ENCODE measurements at places on chromosomes 2 and 18. TPM values are rescaled to one million over a fixed set of nuclear protein-coding genes. Genes with fewer than 3 reads are reported as not detected.

Gene RUFY4
- total RNA-seq: not detected

Gene ANKRD30B
- total RNA-seq: not detected

Gene HOXD12
- total RNA-seq: not detected

Gene SLC11A1
- 0.26 TPM for total RNA-seq

Gene CAVIN2
- 128 TPM for total RNA-seq

Gene TMEM163
- 1.2 TPM for total RNA-seq

Gene PLGLB1
- total RNA-seq: not detected

- H3K4me3 ChIP-seq: peak overlapping the region; percentile 75
- peak overlapping the region; percentile 94 for H3K27ac ChIP-seq
These were observed 1.8 kb upstream of the AGBL5 start for GRCh38 chr2:27049422-27050280.

DNA sequence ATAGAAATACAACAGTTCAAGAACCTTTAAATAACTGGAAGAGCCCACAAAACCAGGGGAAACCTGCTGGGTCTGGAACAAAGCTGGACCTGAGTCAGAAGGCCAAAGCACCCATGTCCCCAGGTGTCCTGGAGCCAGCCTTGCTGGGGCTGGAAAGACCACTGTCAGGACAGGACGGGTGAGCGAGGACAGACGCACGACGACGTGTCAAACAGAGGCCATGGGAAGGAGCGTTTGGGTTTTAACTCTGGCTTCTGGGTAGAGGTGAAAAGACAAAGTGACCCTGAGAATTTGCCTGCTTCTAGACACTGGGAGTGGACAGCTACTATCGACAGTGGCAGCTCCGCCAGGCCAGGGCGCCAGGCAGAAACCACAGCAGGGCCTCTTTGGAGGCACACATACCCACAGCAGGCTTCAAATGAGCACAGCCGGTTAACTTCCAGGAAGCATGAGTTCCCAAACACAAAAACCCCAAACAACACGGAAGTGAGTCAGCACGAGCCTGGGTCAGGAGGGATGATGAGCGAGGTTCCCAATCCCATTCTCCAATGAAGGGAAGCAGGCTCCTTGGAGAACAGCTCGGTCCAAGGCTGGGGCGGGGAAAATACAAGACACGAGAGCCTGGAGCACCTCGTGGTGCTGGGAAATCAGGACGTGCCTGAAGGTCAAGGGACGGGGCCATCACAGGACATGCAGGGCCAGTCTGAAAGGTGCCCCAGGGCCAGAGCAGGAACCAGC lies 208.0 kb downstream of the TWIST2 start:
- no peak for DNase-seq
- H3K27ac ChIP-seq: no peak overlapping the region
- H3K4me1 ChIP-seq: no peaks in the 10 kb centered on the region
- no peaks in the 10 kb centered on the region for H3K36me3 ChIP-seq
- no peak overlapping the region for H3K4me3 ChIP-seq

- H3K36me3 ChIP-seq: no peaks in the 10 kb centered on the region
- peaks cover 4% of the 10 kb centered on the region for H3K4me1 ChIP-seq
- no peak for DNase-seq
- no peak overlapping the region for H3K4me3 ChIP-seq
These were observed 44.0 kb downstream of the TET3 start for GRCh38 chr2:74028741-74029140.

DNA sequence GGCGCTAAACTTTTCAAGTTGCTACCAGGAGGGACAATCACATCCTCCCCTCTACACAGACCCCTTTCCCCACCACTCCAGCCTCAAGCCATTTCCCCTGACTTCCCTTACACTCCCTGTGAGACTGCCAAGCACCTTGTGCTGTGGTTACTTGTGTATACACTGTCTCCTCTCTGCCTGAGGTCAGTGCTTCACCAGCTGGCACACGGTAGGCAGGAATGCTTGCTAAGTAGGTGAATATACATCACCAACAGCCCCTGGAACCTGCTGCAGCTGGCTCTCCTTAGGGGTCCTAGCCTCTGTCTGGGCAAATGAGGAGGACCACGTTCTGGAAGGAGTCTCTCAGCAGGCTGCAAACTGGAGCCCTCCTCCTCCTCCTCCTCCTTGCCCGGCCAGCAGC lies 38.3 kb upstream of the ACAA2 start:
- no peak overlapping the region for H3K27ac ChIP-seq
- no peak overlapping the region for H3K4me3 ChIP-seq
- no peaks in the 10 kb centered on the region for H3K36me3 ChIP-seq

DNA sequence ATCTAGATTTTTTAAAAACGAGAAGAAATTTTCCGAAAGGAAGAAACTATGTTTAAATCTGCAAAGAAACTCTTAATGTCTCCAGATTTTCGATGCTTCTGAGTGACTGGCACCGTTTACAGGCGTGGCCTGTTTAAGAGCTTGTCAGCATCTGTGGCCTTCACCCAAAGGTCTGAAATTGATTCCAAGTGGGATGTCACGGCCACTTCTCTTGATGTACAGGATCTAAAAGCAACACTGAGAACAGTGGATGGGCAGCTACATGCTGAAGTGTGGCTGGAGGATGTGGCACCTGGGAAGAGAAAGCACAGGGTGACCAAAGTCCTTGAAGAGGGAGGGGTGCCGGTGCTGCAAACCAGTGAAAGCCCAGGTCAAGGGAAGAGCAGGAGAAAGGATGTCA lies 28.0 kb downstream of the EMILIN2 start:
- H3K36me3 ChIP-seq: no peaks in the 10 kb centered on the region
- H3K4me1 ChIP-seq: no peaks in the 10 kb centered on the region
- no peaks in the 10 kb centered on the region for H3K27me3 ChIP-seq
- no peak overlapping the region for H3K4me3 ChIP-seq
- DNase-seq: peak; percentile 20
- H3K27ac ChIP-seq: peak overlapping the region; percentile 90

DNA sequence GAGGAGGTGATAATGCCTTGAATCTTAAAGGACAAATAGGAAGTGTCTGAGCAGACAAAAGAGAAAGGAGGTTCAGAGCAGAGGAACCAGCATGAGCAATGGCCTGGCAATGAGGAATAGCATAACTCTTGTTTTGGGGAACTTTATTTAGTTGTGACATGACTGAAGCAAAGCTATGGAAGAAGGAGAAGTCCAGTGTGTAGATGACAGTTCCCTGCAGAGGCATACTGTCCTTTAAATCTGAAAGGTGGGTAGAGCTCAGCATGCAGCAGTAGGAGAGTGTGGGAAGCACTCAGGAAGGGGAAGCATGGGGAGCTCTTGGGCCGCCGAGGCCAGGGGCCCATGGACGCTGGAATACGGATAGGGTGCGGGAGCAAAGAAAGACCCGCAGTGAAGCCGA lies 173.8 kb downstream of the SEPTIN10 start:
- H3K27me3 ChIP-seq: no peaks in the 10 kb centered on the region
- H3K4me3 ChIP-seq: no peak overlapping the region
- H3K27ac ChIP-seq: no peak overlapping the region
- DNase-seq: no peak
- no peaks in the 10 kb centered on the region for H3K36me3 ChIP-seq

DNA sequence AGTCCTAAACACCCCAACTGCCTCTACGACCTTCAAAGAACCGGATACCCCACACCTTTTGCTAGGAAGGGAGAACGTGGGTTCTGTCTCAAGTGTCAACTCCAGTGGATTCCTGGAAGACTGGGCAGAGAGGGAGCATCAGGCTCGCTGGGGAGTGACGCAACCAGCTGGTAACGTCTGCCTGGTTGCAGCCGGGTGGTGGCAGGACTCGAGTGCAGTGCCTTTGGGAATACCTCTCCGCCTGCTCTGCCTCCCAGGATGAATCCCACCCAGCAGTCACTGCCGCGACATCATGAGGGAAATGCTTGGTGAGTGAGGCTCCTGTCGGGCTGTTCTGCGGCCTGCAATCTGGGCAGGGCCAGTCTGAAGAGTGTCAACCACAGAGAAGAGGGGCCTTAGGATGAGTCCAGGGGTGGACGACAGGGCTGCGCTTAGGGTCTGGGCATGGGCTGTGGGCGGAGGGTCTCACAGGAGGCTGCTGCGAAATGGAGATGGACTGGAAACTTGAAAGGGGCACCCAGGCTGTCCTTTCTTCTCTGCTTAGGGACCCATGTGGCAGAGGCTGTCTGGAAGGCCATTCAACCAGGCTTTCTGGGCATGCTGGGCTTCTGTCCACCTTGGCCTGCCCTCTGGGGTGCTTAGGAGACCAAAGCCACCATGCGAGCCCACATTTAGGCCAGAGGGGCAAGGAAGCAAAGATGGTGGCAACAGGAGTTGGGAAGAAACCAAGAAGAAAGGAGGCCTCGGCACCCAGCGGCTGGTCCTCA lies 12.9 kb downstream of the GPR17 start:
- no peak overlapping the region for H3K4me3 ChIP-seq
- no peak for DNase-seq
- no peaks in the 10 kb centered on the region for H3K27me3 ChIP-seq
- H3K36me3 ChIP-seq: no peaks in the 10 kb centered on the region
- H3K27ac ChIP-seq: peak overlapping the region; percentile 73
- peaks cover 41% of the 10 kb centered on the region for H3K4me1 ChIP-seq

DNA sequence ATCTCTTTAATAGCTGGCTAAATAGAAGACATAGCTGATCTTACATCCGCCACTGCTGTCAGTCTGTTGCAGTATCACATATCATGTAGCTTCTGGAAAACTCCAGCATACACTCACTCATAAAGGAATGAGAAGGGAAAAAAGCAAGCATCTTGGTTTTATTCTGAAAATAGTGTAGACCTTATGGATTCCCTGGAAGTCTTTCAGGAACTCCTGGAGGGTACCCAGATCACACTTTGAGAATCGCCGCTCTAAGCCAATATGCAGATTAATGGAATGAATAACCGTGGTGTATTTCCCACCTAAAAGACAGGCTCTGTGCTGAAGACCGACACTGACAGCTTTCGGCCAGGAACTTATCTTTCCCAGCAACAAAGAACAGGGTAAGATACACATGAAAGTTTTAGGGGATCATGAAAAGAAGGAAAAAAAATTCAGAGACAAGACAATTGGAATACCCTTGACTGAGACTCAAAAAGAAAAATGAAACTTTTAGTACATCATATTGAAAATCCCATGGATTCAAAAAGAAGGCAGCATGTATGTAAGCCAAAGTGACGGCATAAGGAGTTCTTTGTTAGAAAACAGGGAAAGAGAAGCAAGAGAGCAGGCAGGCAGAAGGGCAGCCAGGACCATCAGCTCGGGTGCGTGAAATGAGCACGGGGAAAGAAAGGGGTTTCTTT lies 56.4 kb upstream of the SEC11C start:
- H3K4me1 ChIP-seq: no peaks in the 10 kb centered on the region
- H3K27ac ChIP-seq: no peak overlapping the region
- DNase-seq: no peak

GRCh38 chr2:111055735-111056134 lies 65.0 kb upstream of the BCL2L11 start:
- no peak overlapping the region for H3K27ac ChIP-seq
- H3K4me3 ChIP-seq: no peak overlapping the region
- H3K36me3 ChIP-seq: no peaks in the 10 kb centered on the region
- no peaks in the 10 kb centered on the region for H3K27me3 ChIP-seq
- no peak for DNase-seq

DNA sequence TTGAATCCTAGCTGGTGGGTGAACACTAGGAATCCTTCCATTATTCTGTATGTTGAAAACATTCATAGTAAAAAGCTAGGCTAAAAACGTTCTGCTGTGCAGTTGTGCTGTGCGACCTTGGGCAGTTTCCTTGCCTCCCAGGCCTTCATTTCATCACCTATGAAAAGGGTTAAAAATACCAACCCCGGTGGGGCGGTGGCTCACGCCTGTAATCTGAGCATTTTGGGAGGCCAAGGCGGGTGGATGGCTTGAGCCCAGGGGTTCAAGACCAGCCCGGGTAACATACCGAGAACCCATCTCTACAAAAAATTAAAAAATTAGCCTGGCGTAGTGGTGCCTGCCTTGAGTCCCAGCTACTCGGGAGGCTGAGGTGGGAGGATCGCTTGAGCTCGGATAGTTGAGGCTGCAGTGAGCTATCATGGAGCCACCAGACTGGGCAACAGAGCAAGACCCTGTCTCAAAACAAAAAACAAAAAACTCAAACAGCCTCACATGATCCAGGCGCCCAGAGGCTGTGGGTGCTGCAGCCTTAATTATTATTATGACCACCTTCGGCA lies 2.9 kb upstream of the RRM2 start:
- peaks cover 19% of the 10 kb centered on the region for H3K4me1 ChIP-seq
- no peak overlapping the region for H3K27ac ChIP-seq
- no peak for DNase-seq
- H3K4me3 ChIP-seq: peak overlapping the region; percentile 42
- no peaks in the 10 kb centered on the region for H3K36me3 ChIP-seq

All from uterus (tissue), 4 donors.